ENCODE measurements at places on chromosomes 3 and 15. TPM values are rescaled to one million over a fixed set of nuclear protein-coding genes. Genes with fewer than 3 reads are reported as not detected.

RLBP1 gene
- not detected for total RNA-seq

CCDC71 gene
- 29.3 TPM for total RNA-seq

MITF gene
- total RNA-seq: 27.7 TPM

DNA sequence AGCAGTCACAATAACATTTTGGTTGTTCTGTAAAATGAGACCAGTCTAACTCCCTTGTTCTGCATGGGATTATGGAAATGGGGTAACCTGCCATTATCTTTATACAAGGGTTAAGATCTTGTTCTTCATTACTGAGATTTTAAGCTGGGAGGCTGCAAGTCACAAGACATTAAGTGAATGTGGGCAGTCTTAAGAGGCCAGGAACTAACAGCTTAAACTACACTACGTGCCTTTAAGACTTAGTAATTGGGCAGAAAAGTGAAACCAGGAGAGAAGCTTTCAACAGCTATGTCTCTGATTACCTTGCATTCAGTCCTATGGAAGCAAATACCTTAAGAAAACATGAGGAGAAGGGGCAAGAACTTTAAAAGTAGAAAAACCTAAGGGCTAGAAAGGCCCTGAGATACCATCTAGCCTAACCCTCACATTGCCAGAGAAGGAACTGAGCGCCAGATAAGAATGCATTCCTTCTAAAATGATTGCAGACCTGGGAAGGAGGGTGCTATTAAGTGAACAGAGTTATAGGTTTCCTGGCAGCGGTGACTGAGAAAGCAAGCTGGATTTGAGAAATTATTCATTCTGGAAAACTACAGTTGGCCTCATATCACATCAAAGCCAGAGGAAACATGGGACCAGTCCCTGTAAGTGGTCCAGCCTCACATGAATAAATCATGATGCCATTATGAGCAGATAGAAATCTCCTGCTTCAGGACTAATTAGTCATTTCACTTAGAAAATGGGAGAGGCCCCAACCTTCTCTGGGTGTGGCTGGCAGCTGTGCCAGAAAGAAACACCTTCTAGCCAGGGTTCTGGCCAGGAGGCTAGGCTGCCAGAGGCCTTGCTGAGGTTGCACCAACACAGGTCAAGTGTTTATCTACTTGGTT lies 32.9 kb downstream of the DAPK2 start:
- DNase-seq: no peak

DNA sequence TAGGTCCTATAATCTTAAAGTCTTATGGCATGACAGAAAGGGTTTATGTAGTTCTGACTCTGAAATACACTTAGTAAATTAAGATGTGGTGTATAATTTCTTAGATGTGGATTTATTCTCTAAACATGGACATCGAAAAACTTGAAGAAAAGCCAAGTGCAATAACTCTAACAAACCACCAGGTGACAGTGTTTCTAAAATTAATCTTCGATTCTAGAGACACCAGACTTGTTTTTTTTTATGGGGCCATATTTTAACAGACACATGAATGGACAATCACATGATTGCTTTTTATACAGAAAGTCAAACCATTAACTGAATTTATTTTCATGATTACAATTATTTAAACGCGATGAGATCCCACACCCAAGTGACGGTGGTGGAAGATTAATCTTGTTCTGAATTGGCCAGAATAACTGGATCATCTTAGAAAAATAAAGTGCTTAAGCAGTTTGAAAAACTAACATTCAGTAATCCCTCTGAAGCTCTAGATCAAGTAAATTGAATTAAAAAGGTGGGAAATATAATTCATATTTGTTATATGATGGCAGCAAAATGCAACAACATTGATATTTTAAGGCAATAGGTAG lies 305.1 kb downstream of the LSAMP start:
- DNase-seq: no peak

GRCh38 chr3:59128685-59129084 lies 78.9 kb upstream of the CFAP20DC start:
- no peak for DNase-seq

- DNase-seq: no peak
Measured at GRCh38 chr3:190325923-190326322, 3.7 kb upstream of the CLDN1 start.

- no peak for DNase-seq
Measured at GRCh38 chr3:184315543-184315867, 1.1 kb downstream of the EIF4G1 start.

TRH gene
- not detected for total RNA-seq

DNA sequence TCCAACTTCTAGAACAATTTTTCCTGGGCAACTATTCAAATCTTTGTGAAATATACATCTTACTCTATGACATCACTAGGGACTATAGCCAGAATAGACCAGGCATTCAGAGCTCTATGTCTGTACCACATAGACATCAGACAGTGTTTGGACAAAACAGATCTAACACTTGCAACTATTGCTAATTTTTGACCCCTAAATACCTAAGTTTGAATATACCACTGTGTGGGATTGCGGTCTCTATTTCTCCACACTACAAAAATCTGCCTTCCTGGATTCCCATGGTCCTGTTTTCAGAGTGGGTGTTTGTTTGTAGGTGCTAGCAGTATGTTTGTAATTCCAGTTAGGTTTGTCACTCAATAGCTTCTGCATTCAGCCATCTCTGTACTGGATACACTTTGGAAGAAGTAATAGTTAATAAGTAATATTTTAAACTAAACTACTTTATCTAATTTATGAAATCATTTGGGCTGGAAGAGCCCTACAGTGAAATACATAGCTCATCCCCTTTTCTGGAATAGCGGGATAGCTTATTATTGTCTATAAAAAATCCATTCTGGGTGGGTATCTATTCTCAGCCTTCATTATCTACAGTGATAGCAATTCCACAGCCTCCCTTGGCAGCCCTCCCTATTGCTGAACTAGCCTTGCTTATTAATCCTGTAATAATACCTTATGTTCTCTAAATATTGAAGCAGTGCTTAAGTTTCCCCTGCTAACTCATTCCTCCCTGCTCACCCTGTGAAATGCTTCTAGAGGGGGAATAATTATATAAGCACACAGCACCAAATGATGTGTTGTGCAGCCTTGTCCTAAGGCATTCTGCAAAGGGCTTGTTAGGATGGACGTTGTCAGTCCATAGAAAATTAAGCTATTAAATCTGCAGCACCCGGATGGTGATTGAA lies 49.4 kb downstream of the RBMS3 start:
- DNase-seq: no peak

SLC7A14 gene
- not detected for total RNA-seq

FOXL2 gene
- total RNA-seq: not detected

LARP6 gene
- total RNA-seq: 56.6 TPM

- DNase-seq: no peak
Measured at GRCh38 chr15:42133886-42134502, 22.4 kb downstream of the PLA2G4F start.

DNA sequence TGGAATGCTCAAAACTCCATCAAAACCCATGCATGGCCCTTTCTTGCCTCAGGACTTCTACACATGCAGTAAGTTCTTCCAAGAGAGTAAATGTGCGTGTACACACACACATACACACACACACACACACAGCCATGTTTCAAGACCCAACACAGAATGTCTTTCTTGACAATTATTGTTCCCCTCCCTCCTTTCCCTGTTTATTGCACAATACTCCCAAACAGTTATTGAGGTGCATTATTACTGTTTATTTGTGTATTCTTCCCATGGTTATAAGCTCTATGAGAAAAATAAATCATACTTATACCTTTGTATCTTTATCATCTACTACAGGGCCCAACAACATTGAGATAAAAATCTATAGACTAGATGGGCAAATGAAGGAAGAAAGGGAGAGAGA lies 523.8 kb upstream of the NAALADL2 start:
- no peak for DNase-seq

DNA sequence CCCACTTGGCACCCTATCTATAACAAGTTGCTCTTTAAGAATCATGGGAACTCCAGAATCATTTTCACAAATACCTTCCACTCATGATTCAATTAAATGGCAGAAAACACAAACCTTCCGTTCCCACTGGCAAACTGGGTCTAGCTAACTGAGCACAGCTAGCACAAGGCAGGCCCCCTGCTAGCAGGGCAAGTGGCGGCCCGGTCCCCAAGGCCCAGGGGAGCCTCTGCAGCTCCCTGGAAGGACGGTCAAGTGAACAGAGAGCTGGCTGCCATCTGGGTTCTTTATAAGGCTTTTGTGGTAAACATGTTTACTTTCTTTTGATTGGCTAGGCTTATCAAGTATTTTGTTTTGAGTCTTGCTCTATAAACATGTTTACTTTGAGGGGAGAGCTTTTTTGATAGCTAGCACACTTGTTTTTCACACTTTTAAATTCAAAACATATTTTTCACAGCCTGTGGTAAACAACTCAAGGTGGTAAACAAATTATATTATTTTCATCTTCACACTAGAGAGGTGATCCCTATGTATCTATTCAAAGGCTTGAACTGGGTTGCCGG lies 81.4 kb downstream of the FOXP1 start:
- DNase-seq: no peak

- no peak for DNase-seq
Measured at GRCh38 chr3:8954938-8955763, 8.1 kb downstream of the RAD18 start.

- DNase-seq: no peak
Measured at GRCh38 chr15:31470756-31471155, 144.1 kb downstream of the KLF13 start.

- DNase-seq: no peak
Measured at GRCh38 chr3:164192974-164193373, 885.3 kb downstream of the SI start.

GRCh38 chr3:136305879-136306278 lies 55.7 kb downstream of the PCCB start:
- no peak for DNase-seq

DNA sequence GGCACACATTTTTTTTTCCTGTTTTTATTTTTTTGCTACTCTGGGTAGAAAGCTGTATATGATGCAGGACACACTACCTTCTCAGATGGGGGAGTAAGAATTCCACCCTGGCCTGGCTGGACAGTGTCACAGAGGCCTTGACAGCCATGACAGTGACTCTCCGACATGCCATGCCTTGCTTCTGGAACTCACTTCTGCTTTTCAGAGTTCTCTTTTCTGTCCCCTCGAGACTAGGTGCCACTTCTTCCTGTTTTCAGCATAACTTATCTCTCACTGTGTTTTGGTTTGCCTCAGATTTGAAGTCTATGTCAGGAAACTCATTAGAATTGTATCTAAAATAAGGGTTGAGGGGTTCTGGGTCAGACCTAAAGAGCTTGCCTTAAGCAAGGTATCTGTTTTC lies 69.1 kb upstream of the SEC13 start:
- DNase-seq: no peak

GRCh38 chr3:172181932-172182586 lies 142.7 kb downstream of the FNDC3B start:
- DNase-seq: no peak

- DNase-seq: no peak
Measured at GRCh38 chr3:129837065-129837642, 56.4 kb downstream of the TMCC1 start.

- no peak for DNase-seq
Measured at GRCh38 chr3:122947738-122948137, 79.8 kb downstream of the SEMA5B start.

IL12A gene
- total RNA-seq: 2.4 TPM

DNA sequence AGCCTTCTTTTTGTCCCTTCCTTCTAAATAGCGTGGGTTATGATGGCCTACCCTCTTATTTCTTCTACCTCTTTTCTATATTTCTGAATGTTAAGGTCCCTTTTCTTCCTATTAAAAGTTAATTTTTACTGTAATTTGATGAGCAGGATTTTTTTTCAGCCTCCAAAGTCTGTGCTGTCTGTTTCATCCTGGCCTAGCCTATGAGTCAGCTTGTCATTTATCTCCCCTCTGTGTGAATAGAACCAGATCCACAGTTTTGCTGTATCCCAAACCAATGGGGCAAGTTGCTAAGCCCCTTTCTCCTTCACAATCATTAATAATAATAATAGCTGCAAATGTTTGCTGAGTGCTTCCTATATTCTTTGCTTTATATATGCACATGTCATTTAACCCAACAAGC lies 18.1 kb upstream of the C3orf38 start:
- DNase-seq: no peak

STX19 gene
- total RNA-seq: not detected

SCN11A gene
- total RNA-seq: 0.31 TPM

GRCh38 chr3:188720215-188720614 lies 451.6 kb upstream of the TPRG1 start:
- DNase-seq: no peak

GRCh38 chr3:30753766-30754165 lies 140.7 kb downstream of the GADL1 start:
- DNase-seq: no peak

GRCh38 chr3:161310649-161311423 lies 60.5 kb downstream of the SPTSSB start:
- DNase-seq: no peak

DNA sequence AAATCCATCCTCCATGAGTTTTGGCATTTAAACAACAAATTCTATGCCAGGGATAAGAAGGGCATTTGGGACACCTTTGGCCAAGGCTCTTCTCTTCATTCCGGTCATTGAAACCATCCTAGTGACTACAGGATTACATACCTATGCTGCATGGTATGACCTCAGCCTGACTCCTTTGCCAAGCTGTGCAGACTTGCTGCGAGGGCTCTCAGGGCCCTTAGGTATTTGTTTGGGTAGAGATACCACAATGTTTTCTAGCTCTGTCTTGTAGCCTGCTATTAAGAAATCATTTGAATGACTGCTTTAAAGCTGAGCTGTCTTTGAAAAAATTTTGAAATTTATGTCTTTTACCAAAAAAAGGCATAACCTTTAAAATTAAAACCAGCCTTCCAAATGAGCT lies 749.8 kb upstream of the SGO1 start:
- no peak for DNase-seq

VPS33B gene
- total RNA-seq: 8.2 TPM

TLR9 gene
- 0.19 TPM for total RNA-seq

- DNase-seq: no peak
Measured at GRCh38 chr3:48567500-48567899, 3.9 kb upstream of the UCN2 start.

ZNF774 gene
- total RNA-seq: 1.4 TPM

SCN5A gene
- total RNA-seq: 0.79 TPM

DNA sequence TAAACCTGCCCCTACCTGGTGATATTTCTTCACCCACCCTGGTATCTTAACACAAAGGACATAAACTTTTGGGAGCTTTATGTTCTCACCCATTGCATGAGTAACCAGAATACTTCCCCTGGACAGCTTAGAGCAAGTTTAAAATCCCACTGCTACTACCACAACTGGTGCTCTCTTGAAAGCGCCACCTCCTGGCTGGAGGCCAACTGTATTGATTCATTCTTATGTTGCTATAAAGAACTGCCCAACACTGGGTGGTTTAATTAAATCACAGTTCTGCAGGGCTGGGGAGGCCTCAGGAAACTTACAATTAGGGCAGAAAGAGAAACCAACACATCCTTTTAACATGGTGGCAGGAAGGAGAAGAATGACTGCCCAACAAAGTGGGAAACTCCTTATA lies 592.4 kb downstream of the EPHA3 start:
- DNase-seq: no peak

MYO5A gene
- 81.6 TPM for total RNA-seq

All from omental fat pad (tissue), 4 donors.